ENCODE measurements at places on chromosomes 11 and 22.

- DNase-seq = no peak
Measured at GRCh38 chr11:69423611-69424385, 57.7 kb upstream of the LINC01488 start.

GRCh38 chr22:43439368-43440103, 27.7 kb downstream of the MPPED1 start:
- DNase-seq = no peak

GRCh38 chr11:34840736-34841386, 75.3 kb downstream of the APIP start:
- peak; percentile 32 for DNase-seq

DNA sequence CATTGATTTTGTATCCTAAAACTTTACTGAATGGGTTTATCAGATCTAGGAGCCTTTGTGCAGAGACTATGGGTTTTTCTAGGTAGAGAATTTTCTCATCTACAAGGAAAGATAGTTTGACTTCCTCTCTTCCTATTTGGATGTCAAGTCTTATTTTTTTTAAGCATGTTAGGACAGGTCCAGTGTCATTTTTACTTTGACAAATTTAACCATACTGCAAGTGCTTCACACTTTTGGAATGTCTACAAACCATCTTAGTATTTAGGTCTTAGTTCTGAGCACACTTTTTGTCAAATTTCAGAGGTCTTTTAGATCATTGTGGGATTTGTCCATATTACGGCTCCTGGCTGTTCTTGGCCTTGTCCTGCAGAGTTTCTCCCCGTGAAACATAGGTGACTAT, 715.2 kb upstream of the RAG2 start:
- DNase-seq = no peak

DNA sequence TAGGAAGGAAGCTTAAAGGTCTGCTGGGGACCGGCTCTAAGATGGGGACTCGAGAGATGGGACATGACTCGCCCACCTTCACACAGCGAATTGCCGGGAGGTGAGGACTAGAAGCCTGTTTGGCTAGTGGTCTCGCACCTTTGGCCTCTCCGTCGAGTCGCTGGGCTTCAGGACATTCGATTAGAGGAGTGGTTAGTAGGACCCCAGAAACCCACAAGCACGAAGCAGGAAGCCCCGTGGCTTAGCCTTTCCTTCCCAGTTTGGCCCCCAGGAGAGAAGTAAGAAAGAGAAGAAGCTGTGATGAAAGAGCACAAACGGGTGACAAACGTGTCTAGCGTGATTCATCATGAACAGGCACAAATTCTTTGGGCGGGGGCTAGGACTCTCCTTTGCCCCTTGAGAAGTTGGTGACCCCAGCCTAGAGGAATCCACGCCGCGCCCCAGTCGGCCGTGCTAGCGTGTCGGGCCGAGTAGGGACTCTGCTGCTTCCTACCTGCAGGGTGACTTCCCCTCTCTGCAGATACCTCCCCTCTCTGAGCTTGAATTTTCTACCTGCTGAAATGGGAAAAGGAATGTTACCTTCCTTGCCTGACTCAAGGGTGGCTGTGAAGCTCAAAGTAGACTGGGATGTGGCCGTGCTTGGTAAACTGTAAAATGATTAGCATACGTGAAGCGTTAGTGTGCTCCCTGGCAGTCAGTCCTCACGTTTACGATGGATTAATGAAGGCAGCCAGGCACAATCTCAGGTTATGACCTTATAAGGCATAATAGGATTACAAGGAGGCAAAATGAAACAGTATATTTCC, 1.1 kb upstream of the ADM start:
- DNase-seq = peak; percentile 70

DNA sequence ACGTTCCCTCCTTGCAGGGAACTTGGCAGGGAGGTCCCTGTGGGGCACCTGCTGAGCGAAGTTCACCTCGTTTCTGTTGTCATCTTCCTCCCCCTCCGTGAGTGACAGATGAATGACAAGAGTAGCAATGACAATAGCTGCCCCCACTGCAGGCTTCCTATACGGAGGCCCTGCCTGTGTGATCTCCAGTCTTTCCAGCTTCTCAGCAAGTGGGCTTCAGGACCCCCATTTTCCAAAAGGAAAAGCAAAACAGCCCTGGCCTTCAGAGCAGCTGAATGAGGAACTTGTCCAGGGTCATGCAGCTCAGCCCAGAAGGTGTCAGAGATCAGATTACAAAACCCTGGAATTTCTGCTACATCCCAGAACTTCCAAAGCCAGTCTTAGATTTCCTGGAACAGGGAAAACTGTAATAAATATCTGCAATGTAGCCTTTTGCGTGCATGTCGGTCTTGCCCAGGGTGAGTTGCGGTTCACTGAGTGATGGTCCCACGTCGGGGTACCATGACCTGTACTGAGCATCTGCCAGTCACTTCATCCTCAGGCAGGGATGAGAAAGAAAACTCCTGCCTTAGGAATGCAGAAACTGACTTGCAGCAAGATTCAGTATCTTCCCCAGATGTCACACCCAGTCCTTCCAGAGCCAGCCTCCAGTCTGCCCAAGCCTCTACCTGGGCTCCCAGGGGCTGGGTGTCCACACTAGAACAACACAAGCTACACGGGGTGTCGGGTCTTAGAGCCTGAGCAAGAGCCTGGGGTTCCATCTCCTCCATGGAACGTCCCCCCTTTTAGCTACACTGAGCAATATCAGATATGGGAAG, 1457.0 kb downstream of the BRD1 start:
- DNase-seq = no peak

DNA sequence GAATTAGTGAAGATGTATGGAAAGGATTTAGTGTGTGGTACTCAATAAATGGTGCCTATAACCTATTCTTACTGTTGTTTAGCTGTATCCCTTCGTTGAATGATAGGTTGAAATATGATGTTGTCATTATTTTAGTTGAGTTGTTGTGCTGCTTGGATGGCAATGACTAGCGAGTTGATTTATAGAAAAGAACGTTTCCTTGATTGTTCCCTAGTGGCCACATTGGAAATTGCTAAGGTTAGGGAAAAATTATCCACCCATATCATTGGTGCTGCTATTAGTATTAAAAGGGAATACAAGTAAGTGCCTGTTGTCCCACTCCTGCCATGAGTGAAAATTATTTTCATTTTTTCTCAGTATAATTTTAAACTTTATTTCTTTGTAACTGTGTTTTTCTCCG, 14.5 kb downstream of the EMSY start:
- peak; percentile 11 for DNase-seq

DNA sequence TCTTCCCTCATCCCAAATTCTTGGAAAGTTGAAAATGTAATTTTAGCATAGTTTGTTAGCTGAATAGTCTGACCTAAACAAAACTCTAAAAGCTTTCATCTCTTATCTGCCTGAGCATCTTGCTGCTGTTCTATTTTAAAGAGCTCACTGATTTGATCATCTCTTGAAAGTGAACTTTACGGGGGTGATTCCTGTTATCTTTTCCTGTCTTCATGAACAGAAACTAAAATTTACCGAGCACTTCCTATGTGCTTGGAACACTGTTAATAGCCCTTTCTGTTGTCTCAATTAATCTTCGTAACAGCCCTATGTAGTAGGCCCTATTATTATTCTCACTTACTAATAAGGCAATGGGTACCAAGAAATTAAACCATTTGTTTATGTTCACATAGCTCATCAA, 12.3 kb downstream of the AMOTL1 start:
- DNase-seq = no peak

GRCh38 chr11:130980071-130980862, 64.0 kb upstream of the SNX19 start:
- no peak for DNase-seq

- DNase-seq = no peak
Measured at GRCh38 chr22:39362271-39362670, 12.5 kb downstream of the SYNGR1 start.

DNA sequence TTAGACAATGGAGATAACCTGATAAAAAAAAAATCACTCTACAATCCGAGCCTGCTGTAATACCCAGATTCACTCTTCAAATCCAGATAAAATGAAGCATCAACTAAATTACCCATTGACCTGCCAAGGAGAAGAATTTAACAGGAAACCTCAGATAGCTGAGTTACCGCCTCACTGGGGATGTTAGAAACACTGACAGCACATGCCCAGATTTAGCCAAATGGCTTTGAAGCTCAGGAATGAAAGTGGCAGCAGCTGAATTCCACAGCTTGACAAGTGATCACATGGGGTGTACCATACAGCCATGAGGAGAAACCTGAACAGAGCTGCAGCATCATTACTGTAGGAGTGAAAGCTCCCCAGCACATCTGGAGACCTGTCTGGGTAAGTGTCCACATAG, 807.6 kb downstream of the DLG2 start:
- DNase-seq = no peak

GRCh38 chr22:24497841-24498258, 2.7 kb downstream of the UPB1 start:
- DNase-seq = no peak

- DNase-seq = no peak
Measured at GRCh38 chr11:92131289-92131865, 93.2 kb upstream of the FAT3 start.

DNA sequence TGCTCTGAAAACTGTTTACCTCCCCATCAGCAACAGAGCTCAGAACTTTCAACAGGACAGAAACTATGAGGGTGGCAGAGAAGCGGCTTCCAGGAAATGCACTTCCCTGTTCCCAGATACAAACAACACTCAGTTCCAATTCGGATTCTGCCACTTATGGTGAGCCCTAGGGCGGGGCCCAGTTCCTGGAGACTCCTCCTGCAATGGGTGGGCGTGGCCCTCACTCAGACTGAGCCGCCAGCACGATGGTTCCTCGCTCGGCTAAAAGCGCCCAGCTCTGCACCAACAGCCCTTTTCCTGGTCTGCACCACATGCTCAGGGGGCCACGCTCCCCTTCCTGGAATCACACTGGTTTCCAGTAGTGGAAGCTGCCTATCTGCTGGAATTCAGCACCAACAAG, 314.1 kb downstream of the CTTN start:
- no peak for DNase-seq

GRCh38 chr11:6505577-6506240, 8.6 kb downstream of the DNHD1 start:
- peak; percentile 32 for DNase-seq

GRCh38 chr11:69442012-69442806, 39.3 kb upstream of the LINC01488 start:
- no peak for DNase-seq

All from ACHN (cell line).